ENCODE measurements at places on chromosomes 16 and 17.

DNA sequence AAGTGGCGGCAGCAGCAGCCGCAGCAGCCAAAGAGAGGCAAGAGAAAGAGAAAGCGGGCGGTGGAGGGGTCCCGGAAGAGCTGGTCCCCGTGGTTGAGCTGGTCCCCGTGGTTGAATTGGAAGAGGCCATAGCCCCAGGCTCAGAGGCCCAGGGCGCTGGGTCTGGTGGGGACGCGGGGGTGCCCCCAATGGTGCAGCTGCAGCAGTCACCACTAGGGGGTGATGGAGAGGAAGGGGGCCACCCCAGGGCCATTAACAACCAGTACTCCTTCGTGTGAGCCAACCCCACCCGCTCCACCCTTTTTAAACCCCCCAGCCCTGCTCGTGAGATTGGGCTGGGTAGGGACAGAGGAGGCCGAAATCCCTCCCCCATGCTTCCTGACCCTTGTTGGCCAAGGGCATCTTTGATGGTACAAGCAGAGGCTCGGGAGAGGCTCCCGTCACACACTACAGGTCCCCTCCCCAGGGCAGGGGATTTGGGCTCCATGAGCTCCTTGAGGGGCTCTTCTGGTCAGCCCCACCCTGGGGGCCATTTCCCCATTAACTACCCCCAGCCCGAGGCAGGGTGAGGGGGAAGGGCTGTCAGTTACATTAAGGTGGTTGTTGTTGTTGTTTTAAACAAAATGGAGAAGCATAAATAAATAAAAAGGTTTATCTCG, 4.6 kb upstream of the ATP2A1 start:
- DNase-seq: no peak

DNA sequence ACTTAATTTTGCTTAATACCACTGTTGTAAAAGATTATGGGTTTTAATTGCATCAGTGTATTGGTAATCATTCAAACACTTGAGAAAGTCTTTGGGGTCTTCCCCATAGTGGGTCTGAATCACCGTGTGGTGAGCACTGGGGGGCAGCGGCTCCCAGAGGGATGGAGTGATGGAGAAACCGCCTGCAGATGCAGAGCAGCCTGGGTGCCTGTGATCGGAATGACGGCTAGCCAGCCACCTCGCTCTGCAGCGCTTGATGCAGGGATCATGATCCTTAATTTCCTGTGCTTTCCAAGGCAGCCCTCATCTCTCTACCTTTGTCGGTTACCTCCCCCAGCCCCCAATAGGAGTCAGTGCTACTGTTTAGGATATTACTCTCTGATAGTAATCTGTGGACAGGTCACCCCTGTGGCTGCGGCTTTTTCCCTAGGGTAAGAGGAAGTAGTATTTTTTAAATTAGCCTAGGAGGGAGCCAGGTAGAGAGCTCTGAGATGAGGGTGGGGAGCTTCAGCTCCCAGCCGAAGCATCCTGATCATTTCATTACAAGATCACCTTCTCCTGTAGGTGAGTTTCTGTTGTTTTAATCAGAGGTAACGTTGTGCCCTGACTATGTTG, 135.6 kb downstream of the MSI2 start:
- no peak for DNase-seq

DNA sequence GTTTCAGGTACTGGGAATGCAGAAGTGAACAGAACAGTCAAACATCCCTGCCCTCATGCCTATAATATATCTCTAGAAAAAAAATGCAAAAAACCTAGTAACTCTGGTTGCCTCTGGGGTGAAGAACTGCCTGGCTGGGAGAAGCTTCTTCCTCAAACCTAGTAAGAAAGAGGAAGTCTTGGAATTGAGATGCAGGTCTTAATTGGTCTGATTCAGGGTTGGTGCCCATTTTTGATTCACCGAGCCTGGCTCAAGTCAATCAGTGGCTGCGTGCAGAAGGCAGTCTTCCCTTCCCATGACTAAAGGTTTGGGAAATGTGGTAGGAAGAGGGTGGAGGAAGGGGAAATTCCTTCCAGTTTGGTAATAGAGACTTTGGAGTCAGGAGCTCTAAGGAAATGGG, 22.4 kb downstream of the CDRT15 start:
- no peak for DNase-seq

DNA sequence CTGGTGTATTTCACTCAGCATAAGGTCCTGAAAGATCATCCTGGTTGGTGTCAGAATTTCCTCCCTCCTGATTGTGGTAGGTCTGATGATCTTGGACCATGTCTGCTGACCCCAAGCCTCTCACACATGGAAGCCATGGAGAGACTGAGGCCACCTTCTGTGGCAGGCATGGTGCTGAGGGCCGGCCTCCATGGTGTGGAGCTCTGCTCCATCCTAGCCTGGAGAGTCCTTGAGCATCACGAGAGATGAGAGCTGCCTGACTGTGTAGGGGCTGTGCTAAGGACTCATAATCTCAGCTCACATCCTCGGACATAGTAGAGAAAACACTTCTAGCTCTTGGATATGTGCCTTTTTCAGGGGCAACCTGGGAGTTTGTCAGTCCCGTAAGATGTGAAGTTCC, 40.6 kb downstream of the MPRIP start:
- DNase-seq: no peak

DNA sequence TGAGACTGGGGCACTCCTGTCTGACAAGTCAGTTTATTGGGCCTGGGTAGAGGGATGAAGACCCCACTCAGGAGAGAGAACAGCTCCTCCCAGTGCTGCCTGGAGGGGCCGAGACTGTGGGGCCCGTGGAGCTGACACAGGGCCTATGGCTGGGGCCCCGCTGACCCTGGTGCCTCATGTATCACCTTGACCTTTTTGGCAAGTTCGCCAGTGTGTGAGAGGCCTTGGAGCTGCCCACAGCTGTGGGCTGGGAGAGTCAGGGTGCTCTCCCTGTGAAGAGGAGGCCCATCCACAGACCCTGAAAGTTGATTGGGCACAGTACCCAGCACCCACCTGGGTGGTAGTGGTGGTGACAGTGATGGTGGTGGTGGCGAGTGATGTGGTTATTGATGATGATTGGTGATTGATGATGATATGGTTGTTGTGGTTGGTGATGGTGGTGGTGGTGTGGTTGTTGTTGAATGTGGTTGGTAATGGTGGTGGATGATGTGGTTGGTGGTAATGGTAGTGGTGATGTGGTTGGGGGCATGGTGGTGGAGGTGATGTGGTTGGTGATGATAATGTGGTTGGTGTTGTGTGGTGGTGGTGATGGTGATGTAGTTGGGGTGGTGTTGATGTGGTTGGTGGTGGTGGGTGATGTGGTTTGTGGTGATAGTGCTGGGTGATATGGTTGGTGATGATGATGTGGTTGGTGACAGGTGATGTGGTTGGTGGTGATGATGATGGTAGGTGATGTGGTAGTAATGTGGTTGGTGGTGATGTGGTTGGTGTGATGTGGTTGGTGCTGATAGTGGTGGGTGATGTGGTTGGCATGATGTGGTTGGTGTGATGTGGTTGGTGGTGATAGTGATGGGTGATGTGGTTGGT, 29.1 kb downstream of the BAHCC1 start:
- DNase-seq: no peak

- DNase-seq: no peak
These were observed 67.5 kb downstream of the AMFR start for GRCh38 chr16:56357765-56358322.

- DNase-seq: no peak
These were observed 75.8 kb upstream of the METTL9 start for GRCh38 chr16:21523411-21524067.

GRCh38 chr16:89060207-89060794, 33.4 kb upstream of the ACSF3 start:
- no peak for DNase-seq

- DNase-seq: no peak
These were observed 111.8 kb upstream of the NUDT7 start for GRCh38 chr16:77610496-77610895.

DNA sequence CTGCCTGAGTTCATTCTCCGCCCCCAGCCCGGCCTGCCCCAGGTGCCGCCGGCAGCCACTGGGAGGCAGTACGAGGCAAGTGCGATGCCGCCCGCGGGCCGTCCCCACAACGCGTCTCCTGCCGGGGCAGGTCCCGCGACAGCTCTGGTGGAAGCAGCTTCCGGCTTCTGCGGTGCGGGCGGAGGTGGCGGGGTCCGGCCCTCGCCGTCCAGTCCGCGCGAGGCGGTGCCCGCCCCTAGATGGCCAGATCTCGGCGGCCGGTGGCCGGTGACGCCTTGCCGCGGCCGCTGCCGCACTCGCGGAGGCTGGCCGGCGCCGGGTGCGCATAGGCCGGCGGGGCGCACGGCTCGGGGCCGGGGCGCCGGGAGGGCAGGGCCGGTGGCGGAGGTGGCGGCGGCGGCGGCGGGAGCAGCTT, 1.8 kb downstream of the GJD3 start:
- no peak for DNase-seq

DNA sequence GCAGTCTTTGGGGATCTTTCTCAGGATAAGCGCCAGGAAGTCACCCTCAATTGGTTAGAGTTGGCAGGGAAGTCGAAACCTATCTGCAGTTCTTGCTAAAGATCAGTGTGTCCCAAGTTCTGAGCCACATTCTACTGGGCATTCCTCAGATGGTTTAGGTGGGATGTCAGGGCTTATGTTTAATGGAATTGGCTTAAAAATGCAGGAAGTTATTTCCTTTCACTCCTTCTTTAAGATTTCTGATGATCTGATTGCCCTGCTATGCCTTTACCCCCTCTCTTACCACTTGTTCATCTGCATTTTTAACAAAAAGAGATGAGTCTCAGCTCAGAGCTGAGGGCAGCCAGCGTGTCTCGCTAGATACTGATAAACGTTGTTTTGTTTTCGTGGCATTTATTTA, 30.8 kb downstream of the FOXL1 start:
- DNase-seq: no peak

DNA sequence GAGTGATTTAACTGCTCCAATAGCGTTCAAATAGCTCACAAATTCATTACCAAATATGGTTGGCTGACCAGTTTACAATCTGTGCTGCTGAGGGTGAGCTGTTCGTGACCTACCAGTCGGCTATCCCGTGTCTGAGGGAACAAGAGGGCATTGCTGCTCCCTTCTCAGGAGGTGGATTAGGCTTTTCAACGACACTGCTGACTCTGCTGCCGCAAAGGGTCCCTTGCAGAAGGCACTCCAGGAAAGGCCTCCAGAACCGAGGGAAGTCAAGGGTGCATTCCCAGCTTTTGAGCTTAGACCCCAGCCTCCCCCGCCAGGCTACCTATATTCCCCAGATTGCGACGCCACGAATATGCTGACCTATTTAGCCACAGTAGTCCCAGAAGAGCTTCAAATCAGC, 32.3 kb downstream of the GJC1 start:
- no peak for DNase-seq

GRCh38 chr16:29012913-29013553, 28.2 kb downstream of the LAT start:
- no peak for DNase-seq

GRCh38 chr16:68077866-68078700, 7.1 kb upstream of the NFATC3 start:
- no peak for DNase-seq

GRCh38 chr16:71501547-71501946, 12.4 kb upstream of the ZNF19 start:
- DNase-seq: no peak

- DNase-seq: no peak
These were observed 40.9 kb downstream of the USP10 start for GRCh38 chr16:84740596-84741116.

- DNase-seq: peak; percentile 75
These were observed 15.5 kb downstream of the MAP1LC3B start for GRCh38 chr16:87407511-87408112.

DNA sequence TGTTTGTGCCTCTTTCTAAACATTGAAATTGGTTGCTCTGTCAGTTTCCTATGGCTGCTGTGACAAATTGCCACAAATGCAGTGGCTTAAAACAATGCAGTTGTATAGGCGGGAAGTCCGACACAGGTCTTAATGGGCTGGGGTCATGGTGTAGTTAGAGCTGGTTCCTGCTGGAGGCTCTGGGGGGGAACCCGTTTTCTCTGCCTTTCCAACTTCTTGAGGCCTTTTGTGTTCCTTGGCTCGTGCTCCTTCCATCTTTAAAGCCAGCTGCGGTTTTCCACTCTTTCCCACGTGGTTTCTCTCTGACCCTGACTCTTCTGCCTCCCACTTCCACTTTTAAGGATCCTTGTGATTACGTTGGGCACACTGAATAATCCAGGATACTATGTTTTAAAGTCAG, 12.5 kb downstream of the EPN2 start:
- DNase-seq: no peak

DNA sequence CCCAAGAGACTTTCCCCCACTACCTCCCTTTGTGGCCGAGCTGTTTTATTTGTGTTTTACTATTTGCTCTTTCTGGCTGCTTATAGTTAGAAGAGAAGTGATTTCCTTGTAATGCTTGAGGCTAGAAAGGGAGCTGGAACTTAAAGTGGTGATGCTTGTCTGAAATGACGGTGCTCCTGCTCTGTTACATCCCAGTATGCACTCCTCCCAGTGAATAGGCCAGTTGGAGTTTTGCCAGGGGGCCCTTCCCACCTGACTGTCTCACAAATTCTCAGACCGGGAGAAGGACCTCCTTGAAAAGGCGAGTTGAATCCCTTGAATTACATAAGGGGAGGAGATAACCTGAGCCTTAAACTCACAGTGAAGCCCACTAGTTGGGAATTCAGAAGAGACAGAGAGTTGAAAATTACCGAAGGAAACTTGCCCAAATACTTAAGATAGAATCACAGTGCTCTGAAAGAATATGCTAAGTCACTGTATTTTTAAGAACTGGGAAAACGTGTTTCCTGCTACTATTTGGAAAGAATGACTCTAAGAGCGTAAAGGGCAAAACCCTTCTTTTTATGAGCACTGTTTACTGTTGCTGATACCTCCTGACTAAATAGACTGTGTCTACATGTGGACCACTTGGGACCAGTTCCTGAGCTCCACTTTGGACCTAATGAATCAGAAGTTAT, 84.7 kb upstream of the CLEC3A start:
- no peak for DNase-seq

- DNase-seq: no peak
These were observed 209.4 kb downstream of the IRX3 start for GRCh38 chr16:54077050-54077821.

DNA sequence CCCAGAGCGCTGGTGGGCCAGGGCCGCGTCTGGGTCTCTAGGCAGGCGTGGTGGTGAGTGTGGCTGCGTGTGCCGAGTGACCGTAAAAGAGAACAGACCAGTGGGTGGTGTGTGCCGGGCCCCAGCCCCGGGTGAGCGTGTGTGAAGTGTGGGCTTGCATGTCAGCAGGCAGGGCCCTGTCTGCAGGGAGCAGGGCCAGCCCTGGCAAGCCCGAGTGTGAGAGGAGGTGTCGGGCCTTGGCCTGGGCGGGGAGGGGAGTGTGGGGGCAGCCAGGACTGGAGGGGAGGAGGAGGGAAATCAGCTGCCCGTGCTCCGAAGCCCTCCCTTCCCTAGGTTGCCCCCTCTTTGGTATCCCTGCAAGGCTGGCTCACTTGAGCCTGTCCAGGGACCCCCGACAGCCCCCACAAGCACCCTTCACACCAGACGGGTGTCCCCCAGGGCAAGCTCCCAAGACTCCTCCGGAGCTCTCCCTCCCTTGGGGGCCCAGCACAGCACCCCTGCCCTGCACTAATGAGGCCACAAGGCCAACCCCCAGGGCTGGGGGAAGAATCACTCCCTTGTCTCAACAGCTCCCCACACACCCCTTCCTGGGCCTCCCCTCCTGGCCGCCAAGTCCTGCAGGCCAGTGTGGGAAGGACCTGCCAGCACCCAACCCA, 1.9 kb downstream of the USH1G start:
- peak; percentile 29 for DNase-seq

Measured in uterus (tissue), 4 donors.